ENCODE measurements at places on chromosomes 2 and 18.

DNA sequence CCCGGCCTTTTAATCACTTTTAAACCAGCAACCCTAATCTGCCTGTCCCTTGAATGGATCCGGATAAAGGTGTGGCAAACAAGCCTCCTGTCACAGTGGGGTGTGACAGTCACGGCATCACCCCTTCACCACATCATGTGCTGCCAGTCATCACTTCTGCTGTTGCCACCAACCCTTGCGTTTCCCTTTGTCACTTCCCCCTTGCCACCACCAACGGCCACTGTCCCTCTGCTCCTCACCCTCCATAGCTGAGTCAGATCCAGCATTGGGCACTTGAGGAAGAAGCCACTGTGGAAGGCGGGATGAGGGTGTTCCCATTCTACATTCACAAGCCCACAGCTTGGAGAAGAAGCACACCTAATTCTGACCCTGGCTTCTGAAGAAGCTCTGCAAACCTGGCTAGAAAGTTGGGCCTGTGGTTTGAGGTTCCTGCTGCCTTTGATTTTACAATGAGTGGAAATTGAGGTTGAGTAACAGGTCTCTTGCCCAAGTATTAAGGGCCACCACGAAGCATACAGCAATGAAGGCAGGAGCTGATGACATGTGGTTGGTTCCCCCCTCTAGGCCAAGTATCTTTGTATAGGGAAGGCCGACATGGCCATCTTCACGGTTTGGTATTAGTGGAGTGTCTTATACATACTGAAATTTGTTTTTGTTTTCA lies 22.9 kb upstream of the DARS1 start:
- DNase-seq = peak; percentile 38

DNA sequence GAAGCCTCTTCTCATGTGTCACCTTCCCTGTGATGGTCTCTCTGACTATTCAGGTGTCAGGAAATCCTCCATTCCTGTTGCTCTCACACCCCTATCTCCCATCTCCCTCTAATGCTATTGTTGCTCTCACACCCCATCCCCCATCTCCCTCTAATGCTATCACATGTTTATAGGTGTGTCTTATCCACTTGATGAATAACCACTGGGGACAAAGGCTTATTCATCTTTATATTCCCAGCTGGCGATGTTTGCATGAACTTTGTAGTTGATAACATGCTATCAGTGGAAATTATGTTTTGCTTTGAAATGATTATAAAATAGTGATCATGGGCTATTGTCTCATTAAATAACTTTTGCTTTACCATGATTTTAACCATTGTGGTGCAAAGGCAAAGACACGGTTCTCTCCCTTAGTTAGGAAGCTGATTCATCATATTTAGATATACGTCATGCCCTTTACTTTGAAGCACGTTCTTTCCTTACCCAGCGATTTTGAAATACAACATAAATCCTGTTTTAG lies 220.5 kb downstream of the PMAIP1 start:
- DNase-seq = no peak

GRCh38 chr18:28793901-28794300 lies 617.0 kb upstream of the CDH2 start:
- DNase-seq = no peak

GRCh38 chr18:60372596-60372995 lies at the start of gene MC4R:
MC4R (minus strand) TSS chr18:60372775; CDS start chr18:60372349, 426 bp downstream.
- DNase-seq = no peak

- DNase-seq = no peak
Measured at GRCh38 chr2:226873826-226874225, 38.0 kb downstream of the RHBDD1 start.

- peak; percentile 4 for DNase-seq
Measured at GRCh38 chr2:33069894-33070651, 123.3 kb downstream of the LTBP1 start.

GRCh38 chr2:239929504-239929903 lies 95.6 kb downstream of the NDUFA10 start:
- DNase-seq = no peak

DNA sequence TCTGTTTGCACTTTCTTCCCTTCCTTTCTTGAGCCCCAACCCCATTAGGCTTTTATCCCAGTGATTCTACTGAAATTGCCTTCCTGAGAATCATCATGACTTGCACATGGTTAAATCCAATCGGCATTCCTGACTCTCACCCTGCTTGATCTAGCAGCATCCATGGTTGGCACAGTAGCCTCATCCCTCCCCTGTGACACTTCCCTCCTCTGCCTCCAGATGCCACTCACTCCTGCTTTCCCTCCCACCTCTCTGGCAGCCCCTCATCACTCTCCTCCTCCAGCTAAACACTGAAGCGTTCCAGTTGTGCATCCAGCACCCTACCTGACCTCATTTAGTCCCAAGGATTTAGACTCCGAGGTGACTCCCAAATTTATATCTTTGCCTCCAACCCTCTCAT lies 114.7 kb downstream of the GALNT14 start:
- DNase-seq = no peak
